ENCODE measurements at places on chromosomes 4 and X. TPM values are rescaled to one million over a fixed set of nuclear protein-coding genes. Genes with fewer than 3 reads are reported as not detected.

GRCh38 chr4:119861731-119862130 is 204.9 kb downstream of the MAD2L1 start:
- no peak for DNase-seq

DNA sequence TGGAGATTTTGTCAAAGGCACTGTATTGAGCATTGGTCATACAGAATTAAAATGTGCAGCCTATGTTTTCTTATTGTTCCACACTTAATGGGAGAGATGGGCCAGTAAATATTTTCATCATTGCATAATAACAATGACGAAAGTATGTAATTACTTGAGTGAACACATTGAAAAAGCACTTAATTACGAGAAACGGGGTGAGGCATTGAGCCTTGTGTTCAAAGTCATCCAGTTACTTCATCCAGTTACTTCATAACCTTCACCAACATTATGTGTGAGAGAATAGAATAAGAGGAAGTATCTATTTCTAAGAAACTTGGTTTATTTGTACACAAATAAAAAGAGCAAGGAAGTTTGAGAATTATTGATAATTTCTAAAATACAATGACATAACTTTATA is 1427.0 kb downstream of the ADGRL3 start:
- no peak for DNase-seq

- no peak for DNase-seq
Observed at GRCh38 chrX:43448688-43449087, 207.4 kb upstream of the MAOA start.

GRCh38 chr4:160238790-160239189 is 1135.9 kb downstream of the RAPGEF2 start:
- no peak for DNase-seq

DNA sequence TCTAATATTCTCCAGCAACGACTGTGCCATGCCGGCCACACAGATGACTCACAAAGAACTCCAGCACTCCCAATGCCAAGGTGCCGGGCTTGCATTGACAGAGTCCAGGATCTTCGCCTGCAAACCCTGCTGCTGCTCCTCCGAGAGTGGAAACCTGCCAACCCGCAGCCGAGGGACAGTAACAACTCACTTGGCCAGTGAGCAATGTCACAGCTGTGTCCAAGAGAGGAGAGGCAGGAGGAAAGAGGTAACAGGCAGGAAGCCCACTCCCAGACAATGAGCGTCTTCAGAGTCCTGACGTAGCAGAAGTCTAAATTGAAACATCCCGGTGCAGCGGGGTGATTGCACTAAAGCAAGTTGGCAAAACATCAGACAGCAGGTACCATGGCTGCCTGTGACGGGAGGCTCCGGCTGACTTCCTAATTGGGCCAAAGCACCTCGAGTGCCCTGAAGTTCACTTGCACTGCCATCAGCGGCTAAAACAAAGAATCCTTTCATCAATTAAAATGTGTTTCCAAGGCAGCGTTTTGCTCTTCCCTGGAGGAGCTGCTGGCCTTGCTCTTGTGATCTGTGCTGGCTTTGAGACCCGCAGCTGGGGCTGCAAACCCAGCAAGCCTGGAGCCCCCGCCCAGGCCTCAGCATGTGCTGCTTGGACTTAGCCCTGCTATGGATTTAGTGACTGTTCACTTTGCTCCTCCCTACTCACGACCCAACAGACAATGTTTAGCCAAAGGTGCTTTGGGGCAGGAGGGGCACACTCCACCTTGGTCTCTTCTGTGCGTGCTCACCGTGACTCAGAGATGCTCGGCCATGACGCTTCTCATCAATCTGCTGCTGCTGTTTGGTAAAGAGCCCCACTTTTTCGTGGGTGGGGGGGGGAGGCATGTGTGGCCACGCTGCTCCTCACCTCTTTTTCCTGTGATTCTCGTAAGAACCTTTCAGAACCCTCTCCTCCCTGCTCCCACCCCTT is 36.5 kb downstream of the DCTD start:
- DNase-seq = peak; percentile 71

DNA sequence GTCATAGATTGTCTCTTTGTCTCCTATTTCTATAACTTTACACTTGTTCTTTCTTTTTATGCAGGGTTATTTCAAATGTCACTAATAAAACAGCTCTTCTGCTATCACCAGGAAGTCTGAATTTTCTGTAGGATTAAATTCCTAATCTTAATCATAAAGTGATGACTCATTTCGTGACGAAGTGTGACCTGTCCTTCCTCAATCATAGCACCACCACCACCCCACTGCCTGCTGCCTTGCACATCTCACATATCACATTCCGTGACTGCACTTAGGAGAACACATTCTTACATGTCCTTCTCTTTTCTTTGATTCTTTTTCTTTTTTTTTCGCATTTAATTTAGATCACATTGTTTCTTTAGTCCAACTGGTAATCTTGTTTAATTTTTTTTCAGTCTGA is 57.7 kb upstream of the UGT2B7 start:
- DNase-seq = no peak

- peak; percentile 47 for DNase-seq
Observed at GRCh38 chrX:56733459-56734046, 4.5 kb downstream of the NBDY start.

The SERTM2 gene
- total RNA-seq = not detected
